ENCODE measurements at places on chromosomes 7 and 10.
A peak's percentile ranks its signal among the peaks of the same experiment; 100 is the strongest.

GRCh38 chr7:105990141-105990540 lies 27.1 kb downstream of the CDHR3 start:
- DNase-seq = no peak

GRCh38 chr7:92641921-92642511 lies 51.8 kb upstream of the FAM133B start:
- peak; percentile 79 for DNase-seq

- DNase-seq = no peak
These were observed 30.7 kb upstream of the SLC26A3 start for GRCh38 chr7:107833684-107834106.

DNA sequence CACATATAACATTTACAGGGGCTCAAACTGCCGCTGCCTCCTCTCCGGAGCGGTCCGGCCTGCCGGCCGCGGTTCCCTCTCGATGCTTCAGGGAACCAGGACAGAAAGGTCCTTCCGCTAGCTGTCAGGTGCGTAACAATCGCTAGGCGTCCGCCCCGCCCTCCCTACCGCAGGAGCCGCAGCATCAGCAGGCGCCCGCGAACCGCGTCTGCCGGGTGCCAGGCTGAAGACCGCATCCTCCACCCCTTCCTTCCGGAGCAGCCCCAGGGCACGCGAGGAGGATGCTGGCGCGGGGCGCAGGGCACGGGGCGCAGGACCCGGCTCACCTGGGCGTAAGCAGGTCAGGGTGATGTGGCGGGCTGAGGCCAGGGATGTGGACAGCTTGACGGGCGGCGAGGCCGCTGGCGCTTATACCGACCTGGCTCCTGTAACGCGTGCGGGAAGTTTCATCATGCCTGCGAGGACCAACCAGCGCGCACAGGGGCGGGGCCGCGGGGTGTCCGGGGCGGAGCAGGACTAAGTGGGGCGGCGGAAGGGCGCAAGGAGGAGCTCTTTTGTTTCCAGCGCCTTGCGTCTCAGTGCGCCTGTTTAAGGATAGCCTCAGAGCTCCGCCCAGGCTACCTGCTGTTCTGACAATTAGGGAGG lies at the start of gene ASNS:
TSS of gene ASNS (minus strand) at position 384 of the 645 bp plus-strand sequence. CDS start 3,252 bp downstream, outside the sequence.
- DNase-seq = peak; percentile 93

DNA sequence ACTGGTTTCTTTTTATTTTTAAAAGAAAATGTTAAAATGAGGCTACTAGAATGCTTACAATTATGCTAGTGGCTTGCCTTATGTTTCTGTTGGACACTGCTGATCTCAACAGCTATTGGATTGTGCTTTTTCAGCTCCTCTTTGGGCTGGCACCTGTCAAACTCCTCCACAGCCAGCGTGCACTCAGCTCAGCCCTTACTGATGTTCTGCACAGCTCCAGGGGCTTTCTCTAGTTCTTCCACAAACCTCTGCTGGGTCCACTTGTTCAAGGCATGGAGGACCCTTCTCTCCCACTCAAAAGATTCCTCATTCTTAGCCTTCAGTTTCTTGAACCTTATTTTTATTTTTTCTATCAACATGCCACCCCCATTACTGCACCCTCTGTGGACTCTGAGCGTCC lies 96.0 kb downstream of the VIPR2 start:
- DNase-seq = no peak

- no peak for DNase-seq
These were observed 65.3 kb upstream of the SLF2 start for GRCh38 chr10:100847440-100847839.

DNA sequence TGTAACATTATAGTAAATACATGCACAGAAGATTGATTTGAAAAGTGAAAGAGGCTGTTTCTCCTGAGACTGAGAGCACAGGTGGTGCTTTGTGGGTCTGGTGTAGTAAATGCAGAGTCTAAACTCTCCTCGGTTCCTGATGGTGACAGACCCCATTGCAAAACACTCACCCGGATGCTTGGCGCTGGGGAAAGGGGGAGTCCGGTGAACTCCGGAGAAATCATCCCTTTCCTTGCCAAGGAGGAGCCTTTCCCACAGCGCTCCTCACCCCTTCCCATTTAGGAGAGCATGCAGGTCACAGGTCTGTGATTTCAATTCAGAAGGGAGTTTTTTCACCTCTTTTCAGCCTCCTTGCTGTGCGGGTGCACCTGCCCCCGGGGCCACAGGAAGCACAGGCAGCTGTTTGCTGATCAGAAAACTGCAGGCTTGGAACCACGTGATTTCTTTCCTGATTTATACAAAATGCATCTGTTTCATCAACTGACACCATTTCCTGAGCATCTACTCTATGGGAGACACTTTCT lies 75.6 kb upstream of the LYZL2 start:
- no peak for DNase-seq

DNA sequence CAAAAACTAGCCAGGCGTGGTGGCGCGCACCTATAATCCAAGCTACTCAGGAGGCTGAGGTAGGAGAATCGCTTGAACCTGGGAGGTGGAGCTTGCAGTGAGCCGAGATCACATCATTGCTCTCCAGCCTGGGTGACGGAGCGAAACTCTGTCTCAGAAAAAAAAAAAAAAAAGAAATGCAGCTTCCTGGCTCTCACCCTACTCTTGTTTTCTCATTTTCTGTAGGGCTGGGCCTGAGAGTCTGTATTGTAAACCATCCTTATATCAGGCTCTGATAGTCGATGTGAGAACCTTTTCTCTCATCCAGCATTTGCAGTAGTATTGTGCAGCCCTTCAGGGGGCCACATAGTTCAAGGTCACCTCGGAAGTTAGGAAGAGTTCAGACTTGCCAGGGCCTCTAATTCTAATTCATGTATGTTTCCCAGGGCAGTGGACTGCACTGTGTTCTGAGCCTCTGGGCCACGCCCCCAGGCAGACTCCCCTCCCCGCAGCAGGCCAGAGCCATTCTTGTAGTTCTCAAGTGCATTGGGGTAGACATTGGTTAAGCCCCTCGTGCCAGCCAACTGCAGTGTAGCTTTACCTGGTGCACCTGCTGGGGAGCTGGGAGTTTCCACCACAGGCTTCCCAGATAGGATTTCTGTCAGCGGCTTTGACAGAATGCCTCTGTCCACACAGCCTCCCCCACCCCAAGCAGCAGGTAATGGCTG lies 38.3 kb upstream of the PDCD4 start:
- no peak for DNase-seq

DNA sequence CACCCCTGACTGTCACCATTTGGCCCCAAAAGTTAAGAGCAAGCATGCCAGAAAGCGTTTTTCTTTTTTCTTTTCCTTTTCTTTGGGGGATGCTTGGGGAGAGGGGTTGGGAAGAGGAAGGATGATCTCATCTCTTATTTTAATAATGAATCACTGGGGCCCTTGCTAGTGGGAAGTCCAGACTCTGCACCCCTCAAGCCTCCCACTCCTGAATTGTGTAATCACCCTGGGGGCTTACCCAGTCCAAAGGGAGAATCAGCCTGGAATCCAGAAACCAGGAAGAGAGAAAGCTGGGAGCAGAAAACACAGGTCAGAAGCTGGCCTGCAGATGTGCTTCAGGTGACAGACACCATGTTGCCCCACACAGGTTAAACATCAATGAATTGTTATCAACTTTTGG lies 14.7 kb upstream of the HABP2 start:
- DNase-seq = peak; percentile 21

DNA sequence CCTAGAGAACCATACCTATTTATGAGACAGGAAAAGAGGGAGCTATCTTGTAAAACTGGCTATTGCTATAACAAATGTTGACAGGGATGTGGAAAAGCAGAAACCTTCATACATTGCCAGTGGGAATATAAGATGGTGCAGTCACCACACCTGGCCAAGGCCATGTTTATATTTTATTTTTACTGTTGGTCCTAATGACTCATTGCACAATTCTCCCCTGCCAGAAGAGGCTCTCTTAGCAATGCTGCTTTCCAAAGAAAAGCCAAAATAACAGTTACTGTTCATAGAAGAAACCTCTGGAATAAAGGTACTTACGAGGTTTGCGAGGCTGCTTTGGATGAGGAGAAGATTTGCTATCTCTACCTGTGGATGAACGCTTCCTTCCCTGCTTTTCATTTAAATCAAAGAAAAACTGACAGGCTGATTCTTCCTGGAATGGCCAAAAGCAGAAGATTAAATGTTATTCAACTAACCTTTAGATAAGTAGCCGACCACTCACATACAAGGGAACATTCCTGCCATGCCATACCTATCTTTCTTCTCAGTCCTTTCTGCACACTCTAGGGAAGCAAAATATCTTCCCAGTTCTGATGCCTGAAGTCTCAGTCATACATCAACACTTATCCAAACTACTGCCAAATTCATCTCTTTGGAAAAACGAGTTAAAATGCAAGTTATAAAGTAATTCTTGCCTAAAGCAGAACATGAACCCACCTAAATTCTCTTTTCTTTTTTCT lies 16.3 kb upstream of the CHUK start:
- no peak for DNase-seq

- no peak for DNase-seq
These were observed 95.7 kb upstream of the SVIL start for GRCh38 chr10:29730458-29730857.

DNA sequence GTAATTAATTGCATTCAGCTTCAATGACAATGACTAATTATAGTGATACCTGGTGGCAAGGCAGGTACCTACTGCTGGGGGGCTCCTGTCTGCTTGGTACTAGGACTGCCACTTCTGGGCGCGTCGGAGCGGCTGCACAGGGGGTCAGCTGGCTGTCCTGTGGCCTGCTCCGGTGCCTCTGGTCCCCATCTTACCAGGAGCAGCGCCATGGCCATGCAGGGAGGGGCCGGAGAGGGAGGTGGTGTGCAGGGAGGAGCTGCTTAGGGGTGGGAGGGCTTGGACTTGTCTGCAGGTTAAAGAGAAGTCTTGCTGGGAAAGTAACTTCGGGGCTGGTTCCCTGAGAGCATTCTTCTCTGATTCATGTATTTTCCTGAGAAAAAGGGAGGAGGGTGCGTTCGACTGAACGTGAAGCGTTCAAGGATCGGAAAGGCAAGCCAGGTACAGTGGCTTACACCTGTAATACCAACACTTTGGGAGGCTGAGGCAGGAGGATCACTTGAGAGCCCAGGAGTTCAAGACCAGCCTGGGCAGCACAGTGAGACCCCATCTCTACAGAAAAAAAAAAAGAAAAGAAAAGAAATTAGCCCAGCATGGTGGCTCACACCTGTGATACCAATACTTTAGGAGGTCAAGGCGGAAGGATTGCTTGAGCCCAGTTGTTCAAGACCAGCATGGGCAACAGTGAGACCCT lies 15.4 kb downstream of the CUX1 start:
- DNase-seq = no peak

GRCh38 chr7:24956021-24956420 lies 24.0 kb downstream of the OSBPL3 start:
- no peak for DNase-seq

GRCh38 chr7:140494867-140495266 lies 15.6 kb upstream of the MKRN1 start:
- no peak for DNase-seq

- no peak for DNase-seq
These were observed 81.0 kb upstream of the LRRC4 start for GRCh38 chr7:128112018-128112780.

DNA sequence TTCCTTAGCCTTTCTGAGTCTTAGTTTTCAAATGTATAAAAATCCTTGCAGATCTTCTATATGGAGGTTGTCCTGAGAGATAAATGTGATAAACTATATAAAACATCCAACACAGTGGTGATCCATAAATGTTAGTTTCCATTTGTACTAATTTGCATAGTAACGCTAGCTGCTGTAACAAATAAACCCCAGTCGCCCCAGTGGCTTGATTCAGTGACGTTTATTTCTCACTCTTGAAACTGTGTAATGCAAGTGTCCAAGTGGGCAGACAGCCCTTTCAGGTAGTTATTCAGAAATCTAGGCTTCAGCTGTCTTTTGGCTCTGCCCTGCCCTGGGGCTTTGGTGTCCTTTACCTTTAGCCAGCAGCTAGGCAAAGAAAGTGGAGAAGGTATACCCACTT lies 106.3 kb downstream of the VTI1A start:
- DNase-seq = no peak

DNA sequence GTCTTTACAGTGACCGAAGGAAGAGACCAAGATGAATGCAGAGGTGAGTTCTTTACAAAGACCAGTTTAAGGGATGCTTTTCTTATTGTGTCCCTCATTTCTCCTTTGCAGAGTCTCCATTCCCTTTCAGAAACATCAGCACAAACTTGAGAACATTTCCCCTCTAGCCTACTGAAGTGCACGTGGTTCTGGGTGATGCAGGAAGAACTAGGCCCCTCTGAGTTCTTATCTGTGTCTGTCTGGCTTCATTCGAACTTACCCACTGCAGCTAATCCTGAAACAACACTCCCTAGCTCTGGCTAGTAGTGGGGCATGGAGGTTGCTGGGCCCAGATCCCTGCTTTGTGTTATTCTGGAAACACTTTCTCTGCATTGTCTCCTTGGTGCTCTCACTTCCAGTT lies 12.6 kb downstream of the BLVRA start:
- no peak for DNase-seq

DNA sequence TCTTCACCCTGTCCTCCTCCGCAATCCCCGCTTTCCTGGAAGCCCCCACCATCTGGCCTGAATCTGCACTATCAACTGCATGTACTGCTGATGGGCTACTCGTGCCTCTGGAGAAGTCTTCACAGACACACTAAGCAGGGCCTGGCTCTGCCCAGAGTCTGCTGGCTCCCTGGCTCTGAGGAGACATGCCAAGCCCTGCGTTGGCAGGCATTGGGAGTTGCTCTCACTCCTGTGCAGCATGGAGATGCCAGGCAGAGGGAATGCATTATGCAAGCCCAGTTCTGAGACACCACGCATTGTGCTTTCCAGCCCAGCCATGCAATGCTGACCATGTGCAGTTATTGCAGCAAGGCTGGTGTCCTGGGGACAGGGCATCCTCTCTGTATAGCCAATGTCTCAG lies 314.6 kb downstream of the CXCL12 start:
- DNase-seq = no peak

- peak; percentile 84 for DNase-seq
These were observed 21.4 kb upstream of the TPST1 start for GRCh38 chr7:66183700-66184099.

DNA sequence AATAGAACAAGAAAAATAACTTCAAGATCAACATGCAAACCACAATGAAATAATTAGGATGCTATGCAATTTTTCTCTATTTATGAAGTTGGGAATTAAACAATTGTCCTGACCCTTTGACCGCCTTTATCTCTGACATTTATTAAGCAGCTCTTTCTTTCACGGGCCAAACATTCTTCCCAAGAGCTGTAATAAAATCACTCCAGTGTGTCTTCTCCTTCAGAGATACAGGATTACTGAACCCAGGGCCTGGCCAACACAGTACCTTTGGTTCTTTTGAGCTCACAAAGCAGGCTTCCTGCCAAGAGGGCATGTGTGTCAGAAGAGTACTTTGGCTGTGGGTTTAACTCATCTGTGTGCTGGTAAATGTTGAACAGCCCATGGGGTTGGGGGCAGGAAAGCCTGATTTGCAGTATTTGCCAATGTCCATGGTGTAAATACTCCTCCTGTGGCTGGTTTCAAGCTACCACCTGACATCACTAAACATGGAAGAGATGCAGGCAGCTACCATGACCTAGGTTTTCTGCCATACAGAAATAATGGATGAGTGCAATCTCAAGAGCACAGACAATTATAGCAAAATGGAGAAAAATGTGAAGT lies 121.7 kb downstream of the FANK1 start:
- DNase-seq = peak; percentile 58

GRCh38 chr7:77430927-77431326 lies 14.8 kb upstream of the GSAP start:
- DNase-seq = no peak

- no peak for DNase-seq
These were observed 38.1 kb downstream of the USP54 start for GRCh38 chr10:73552819-73553715.

- no peak for DNase-seq
These were observed 45.2 kb downstream of the PYROXD2 start for GRCh38 chr10:98369801-98370200.

Measured in fibroblast of skin of back (primary cell).